Body of pancreas (tissue), 4 donors: ENCODE measurements at places on chromosomes 11 and 22. TPM values are rescaled to one million over a fixed set of nuclear protein-coding genes. Genes with fewer than 3 reads are reported as not detected.

- DNase-seq = no peak
Measured at GRCh38 chr11:126391286-126391954, 35.9 kb downstream of the ST3GAL4 start.

DNA sequence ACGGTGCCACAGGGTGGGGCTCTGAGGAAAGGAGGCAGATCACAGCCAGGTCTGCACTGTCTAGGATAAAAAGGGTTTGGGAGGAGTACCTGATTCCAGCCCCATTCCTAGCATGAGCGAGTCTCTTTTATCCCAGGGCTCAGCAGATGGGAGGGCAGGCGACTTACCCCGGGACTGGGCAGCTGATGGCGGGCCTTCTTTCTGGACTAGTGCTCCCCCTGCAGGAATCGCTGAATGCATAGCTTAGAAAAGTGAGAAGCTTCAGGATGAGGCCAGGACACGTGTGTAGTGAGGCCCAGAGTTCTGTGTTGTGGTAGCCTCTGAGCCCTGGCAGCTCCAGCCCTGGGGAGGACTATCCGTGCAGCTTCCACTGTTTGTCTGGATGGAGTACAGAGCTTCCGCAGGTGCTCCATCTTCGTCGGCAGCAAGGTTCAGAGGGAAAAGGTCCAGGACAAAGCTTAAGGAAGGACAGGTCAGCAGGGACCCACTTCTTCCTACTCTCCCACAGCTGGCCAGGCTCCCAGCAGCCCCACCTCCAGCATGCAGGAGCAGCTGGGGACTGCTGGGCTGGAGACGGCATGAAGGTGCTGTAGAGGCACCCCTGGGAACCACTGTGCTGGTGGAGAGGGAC is 30.4 kb downstream of the COMMD9 start:
- DNase-seq = peak; percentile 43

DNA sequence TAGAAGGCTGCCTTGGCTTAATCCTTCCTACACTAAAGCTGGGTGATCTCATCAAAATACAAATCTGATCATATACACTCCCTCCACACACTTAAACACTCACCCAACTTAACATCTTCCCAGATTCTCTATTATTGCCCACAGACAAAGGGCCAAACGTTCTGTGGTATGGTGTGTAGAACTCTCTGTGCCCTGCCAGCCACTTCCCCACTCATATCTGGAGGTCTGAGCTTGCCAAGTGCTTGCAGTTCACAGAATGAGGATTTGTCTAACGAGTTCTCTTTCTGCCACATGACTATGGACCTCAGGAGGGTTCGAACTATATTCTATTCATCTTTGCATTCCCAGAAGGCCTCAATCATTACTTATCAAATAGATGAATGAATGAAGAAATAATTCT is 77.6 kb downstream of the MPPED2 start:
- no peak for DNase-seq

Gene OR52H1
- total RNA-seq = 0.78 TPM

- no peak for DNase-seq
Measured at GRCh38 chr22:35299217-35299672, 449 bp upstream of the TOM1 start.

GRCh38 chr11:113710989-113711388 is 4.9 kb upstream of the TMPRSS5 start:
- DNase-seq = no peak

Gene APOBEC3C
- total RNA-seq = 6.7 TPM

DNA sequence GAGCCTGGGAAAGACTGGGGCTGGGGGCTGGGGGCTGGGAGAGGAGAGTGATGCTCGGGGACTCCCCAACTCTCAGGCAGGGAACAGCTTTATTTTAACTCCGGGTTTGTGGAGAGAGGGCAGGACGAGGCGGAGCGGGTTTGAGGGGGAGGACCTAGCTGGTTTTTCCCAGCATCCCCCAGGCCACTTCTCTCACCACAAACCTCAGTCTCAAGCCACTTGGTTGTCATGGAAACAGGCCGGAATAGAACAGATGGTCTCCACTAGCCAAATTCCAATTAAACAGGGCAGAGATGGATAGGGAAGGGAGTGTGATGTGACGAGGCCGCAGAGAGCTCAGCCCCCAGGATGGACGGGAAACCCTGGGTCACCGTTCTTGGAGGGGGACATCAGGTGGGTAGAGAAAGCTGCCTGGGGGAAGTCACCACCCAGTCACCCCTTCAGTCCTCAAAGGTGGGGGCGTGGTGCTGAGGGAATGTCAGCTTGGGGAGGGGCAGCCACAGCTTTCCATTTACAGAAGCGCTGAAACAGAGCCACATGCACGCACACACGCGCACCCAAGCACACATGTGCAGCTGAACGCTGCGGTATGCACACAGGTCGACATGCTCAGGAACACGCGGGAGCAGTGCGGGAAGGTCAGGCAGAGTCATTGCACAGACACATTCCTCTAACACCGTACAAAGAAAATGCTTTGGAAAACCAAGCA is 19.2 kb downstream of the NECTIN1 start:
- DNase-seq = no peak

GRCh38 chr11:62860835-62861563 is 19.7 kb upstream of the SLC3A2 start:
- DNase-seq = no peak

- DNase-seq = peak; percentile 34
Measured at GRCh38 chr11:120563703-120564572, 52.4 kb downstream of the GRIK4 start.

DNA sequence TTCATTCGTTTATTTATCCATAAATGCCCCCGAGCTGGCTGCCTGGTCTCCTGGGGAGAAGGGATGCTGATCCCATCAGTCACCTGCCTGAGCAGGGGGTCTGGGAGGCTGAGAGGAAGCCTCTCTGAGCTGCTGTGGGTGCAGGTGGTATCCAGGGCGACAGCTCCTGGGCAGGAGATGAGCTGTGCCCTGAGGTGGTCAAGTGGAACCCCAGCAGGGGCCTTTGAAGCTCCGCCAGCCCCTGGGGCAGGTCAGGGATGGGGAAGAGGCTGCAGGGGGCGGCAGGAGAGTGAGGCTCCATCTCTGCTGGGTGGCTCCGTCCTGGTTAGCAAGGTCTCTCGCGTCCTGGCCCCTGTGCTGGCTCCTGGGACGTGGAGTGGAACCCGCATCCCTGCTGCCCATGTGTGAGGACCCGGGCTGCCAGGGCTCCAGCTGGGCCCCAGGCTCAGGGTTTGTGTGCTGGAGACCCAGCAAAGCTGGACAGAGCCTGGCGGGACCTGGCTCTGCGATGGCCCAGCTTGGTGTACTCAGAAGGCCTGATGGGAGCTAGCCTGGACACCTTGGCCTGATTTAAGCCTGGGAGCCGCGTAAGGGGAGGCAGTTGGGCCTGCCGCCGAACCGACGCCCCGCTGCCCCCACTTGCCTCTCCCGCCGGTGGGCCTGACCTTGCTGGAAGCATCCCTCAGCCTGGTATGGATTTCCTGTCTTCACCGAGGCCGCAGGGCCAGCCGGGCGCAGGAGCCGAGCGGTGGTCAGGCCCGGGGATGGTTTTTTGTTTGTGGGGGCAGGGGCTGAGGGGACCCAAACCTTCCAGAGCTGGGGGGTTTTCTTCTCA is 44.5 kb downstream of the RTN4R start:
- DNase-seq = no peak

DNA sequence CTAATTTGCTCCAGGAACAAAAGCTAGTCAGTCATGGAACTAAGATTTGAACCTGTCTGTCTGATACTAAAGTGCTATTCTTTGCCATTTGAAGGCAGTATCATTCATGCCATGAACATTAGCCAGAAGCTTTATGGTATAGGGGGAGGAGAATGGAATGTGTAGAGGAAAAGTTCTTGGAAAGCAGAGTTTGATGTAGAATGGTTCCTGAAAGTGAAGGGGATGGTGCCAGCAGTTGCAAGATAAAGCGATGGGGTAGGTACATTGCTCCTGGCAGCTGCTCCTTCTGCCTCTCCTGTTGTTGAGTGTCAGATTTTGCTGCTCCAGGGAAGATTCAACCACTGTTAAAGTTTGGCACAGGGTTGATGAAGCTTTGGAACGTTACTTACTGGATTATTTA is 53.4 kb downstream of the ARHGAP42 start:
- DNase-seq = no peak

- DNase-seq = no peak
Measured at GRCh38 chr11:15897211-15897960, 459.0 kb downstream of the SOX6 start.

Gene ALDH3B2
- total RNA-seq = not detected

DNA sequence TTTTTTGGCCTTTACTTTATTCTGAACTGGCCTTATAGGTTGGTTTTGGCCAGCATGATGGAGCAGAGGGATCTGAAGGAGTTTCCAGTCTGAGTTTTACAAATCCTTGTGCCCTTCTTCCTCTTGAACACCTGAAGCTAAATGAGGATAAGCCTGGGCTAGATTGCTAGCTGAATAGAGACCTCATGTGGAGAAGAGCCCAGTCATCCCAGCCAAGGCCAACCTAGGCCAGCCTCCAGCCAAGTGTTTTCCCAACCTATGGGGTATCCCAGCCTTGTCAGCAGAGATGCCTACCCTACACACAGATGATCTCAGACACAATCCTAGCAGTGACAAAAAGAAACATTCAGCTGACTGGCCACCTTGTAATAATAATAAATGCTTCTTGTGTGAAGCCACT is 966 bp upstream of the CASP12 start:
- DNase-seq = no peak

- DNase-seq = peak; percentile 77
Measured at GRCh38 chr11:8192016-8192895, 23.4 kb upstream of the RIC3 start.

Gene OSM
- not detected for total RNA-seq

Gene DDTL
- not detected for total RNA-seq

GRCh38 chr11:68658661-68659060 is 25.7 kb upstream of the GAL start:
- no peak for DNase-seq

Gene PRAME
- not detected for total RNA-seq

- peak; percentile 36 for DNase-seq
Measured at GRCh38 chr11:82557274-82557673, 176.4 kb downstream of the FAM181B start.

DNA sequence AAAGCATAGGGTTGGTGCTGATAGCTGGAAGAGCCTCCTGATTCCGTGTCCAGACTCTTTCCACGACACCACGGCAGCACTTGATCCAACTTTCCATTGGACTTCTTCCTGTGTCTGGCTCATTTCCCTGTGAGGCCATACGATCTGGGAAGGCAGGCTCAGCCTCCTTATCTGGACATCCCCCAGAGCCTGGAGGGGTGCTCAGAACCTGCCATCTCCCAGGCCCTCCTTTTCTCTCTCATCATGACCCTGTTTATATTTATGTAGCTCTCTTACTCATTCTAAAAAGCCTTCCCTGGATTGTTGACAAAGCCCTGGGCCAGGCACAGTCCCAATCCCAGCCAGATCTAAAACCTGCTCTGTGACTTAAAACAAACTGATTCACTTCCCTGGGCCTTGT is 7.8 kb upstream of the BCL9L start:
- no peak for DNase-seq

Gene OR51B4
- 0.66 TPM for total RNA-seq

GRCh38 chr11:1289211-1289935 is 20.1 kb downstream of the TOLLIP start:
- no peak for DNase-seq

DNA sequence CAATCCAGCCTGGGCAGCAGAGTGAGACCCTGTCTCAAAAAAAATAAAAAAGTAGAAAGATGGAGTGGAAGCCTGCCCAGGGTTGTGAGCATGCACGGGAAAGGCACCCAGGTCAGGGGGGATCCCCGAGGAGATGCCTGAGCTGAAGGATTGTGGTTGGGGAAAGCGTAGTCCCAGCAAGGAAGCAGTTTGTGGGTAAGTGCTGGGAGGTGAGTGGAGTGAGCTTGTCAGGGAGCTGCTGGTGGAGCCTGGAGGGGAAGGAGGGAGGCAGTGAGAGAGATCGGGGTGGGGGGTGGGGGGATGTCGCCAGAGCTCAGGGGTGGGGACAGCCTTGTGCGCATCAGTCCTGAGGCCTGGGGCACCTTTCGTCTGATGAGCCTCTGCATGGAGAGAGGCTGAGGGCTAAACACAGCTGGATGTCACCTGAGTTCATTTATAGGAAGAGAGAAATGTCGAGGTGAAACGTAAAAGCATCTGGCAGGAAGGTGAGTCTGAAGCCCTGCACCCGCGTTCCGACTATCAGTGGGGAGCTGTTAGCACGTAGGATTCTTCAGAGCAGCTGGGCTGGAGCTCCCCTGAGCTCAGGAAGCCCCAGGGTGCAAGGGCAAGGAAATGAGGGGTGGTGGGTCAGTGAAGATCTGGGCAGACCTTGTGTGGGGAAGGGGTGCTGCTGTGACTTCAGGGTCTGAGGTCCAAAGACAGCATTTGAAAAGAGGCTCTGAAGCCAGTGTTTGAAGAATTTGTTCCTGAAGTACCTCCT is 10.2 kb downstream of the TMEM121B start:
- no peak for DNase-seq

Gene SLC35F2
- 0.33 TPM for total RNA-seq

GRCh38 chr22:50040717-50041116 is 17.4 kb downstream of the TTLL8 start:
- no peak for DNase-seq

DNA sequence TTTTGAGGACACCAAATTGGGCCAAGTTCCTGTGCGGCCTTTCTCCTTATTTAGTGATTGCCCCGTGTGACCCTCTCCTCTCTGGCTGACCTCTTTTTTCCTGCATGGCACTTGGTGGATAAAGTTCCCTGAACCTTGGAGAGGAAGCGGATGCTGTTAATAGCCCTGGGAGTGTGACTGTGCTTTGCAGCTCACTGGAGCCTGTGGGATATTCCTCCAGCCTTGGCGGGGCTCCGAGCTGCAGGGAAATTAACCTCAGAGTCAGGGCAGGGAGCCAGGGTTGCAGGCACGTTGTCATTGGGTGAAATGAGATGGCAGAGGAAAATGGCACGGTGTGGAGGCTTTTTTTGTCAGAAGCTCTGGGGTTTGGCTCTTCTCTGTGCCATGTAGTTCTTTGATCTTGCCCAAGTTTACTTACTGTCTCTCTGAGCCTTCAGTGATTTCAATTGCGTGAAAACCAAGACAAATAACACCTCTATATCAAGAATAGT is 965 bp downstream of the OR9Q1 start:
- DNase-seq = peak; percentile 73

DNA sequence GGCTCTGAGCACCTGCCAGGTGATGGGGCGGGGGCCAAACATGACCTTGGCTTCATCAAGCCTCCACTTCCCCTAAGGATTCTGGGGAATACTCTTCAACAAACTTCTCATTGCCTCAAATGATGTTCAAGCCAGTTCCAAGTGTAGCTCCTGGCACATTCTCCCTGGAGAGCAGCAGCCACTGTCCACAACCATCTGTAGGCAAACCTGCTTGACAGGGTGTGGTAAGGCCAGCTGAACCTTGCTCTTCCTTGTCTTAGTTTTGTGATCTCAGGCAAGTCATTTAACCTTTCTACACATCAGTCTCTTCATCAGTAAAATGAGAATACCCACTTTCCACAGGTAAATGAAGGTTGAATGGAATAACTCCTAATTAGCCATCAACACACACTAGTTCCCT is 323.3 kb downstream of the TENM4 start:
- no peak for DNase-seq

Gene OR10A5
- total RNA-seq = not detected

- DNase-seq = no peak
Measured at GRCh38 chr11:37484298-37484697, 886.3 kb upstream of the RAG2 start.
